SK-MEL-5 (cell line): ENCODE measurements at places on chromosomes 3 and 15. TPM values are rescaled to one million over a fixed set of nuclear protein-coding genes. Genes with fewer than 3 reads are reported as not detected.

Gene MYLK
- 5.2 and 23.7 TPM in 2 replicates for total RNA-seq

Gene EFHB
- 2.1 TPM in 1 of 2 replicates, not detected in the other for total RNA-seq

Gene STRA6
- total RNA-seq = not detected in 2 replicates

Gene CCR8
- not detected in 2 replicates for total RNA-seq

Gene PAQR5
- total RNA-seq = 2.3 and 2.4 TPM in 2 replicates

Gene UBA7
- total RNA-seq = 1.8 and 4.1 TPM in 2 replicates

Gene SLC2A2
- total RNA-seq = not detected in 2 replicates

Gene CFAP92
- total RNA-seq = 0.16 TPM in 1 of 2 replicates, not detected in the other

Gene SIN3A
- 18.9 and 20.6 TPM in 2 replicates for total RNA-seq

Gene CAMK1
- 0.19 and 0.32 TPM in 2 replicates for total RNA-seq

Gene STAC
- total RNA-seq = 2.2 TPM in 1 of 2 replicates, not detected in the other

Gene LRRC49
- total RNA-seq = 1.1 and 1.6 TPM in 2 replicates

Gene TRIM59
- 3.2 and 9.3 TPM in 2 replicates for total RNA-seq

Gene SYNM
- total RNA-seq = 20.3 and 25.9 TPM in 2 replicates

Gene ITIH4
- 0.21 TPM in 1 of 2 replicates, not detected in the other for total RNA-seq

Gene FOXL2NB
- total RNA-seq = not detected in 2 replicates
